ENCODE measurements at places on chromosomes 5 and 9.

DNA sequence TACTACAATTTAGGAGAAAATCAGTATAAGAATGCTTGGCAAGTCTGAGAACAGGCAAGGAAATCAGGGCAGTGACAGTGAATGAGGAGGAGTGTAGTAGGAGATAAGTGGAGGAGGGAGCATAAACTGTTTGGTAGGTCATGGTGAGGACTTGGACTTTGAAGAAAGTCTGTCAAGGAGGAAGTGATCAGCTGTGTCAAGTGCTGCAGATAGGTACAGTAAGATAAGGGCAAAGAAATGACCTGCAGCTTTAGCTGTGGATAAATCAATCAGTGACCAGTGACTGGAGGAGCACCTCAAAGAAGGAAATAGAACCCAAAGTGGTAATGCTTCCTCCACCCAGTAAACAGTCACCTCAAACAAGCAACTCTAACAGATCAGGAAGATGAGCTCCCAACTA lies 106.3 kb downstream of the RAPGEF6 start:
- DNase-seq = no peak

DNA sequence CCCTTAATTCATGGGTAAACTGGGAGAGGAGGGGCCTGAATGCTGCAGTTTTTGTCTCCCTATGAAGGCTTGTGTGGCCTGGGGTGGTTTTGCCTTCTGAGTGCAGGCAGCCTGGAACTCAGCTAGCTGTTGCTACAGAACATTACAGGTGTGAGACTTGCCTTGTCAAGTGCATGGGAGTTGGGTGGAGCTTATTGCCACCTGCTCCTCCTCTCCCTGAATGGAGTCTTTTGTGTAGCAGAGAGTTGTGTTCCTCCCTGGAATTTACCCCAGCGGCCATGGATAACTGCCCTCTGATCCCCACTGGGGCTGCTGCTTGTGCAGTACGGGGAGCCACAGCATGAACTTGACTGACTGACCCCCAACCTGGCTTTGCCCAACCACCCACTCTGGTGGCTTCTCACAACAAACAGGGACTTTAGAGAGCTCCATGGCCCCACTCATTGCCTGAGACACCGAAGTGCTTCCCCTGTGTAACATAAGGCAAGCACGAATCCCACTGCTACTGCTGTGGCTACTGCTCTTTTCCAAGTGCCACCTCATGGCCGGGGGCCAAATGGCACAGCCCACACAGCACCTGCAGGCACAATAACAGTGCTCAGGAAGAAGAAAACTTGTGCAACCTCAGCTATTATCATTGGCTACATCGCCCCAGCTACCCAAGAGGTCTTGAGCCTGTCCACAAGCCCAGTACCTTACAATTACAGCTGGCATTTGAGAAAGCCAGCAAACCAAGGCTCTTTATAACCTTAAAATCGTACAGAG lies 942.9 kb downstream of the CDH18 start:
- DNase-seq = no peak

DNA sequence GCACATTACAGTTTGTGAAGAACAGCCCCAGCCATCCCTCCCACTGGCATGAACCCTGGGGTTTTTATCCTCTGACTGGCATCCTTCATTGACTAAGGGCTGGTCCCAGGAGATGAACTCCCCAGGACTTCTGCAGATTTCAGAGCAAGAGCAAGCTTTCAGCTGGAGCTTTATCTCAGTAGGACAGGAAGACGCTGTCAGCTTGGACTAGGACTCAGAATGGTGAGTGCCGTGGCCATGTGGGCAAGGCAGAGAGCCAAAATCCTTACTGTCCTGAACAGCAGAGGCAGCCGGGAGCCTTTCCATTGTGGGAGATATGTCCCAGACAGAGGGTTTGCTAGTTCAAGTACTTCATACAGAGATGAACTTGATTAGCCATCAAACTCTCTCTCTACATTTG lies 3.2 kb upstream of the ACOT12 start:
- DNase-seq = no peak

GRCh38 chr9:19938990-19939733 lies 150.3 kb upstream of the SLC24A2 start:
- DNase-seq = no peak

DNA sequence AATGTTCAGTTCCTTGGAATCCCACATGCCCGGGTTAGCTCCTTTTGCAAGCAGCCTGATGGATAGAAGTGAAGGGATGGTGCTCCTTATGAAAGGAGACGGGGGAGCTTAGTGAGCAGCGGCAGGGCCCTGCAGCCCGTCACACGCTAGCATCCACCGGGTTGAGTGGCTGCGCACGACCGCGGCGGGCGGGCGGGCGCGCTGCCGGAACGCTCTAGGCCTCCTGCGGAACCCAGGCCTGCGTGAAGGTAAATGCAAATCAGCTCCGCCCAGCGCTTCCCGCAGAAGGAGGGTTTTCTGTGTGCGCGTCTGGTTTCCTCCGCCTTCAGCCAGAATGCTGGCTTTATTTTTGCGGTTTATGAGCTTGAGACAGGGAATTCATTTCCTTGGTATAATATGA lies 19.8 kb downstream of the IL12B start:
- peak; percentile 45 for DNase-seq

DNA sequence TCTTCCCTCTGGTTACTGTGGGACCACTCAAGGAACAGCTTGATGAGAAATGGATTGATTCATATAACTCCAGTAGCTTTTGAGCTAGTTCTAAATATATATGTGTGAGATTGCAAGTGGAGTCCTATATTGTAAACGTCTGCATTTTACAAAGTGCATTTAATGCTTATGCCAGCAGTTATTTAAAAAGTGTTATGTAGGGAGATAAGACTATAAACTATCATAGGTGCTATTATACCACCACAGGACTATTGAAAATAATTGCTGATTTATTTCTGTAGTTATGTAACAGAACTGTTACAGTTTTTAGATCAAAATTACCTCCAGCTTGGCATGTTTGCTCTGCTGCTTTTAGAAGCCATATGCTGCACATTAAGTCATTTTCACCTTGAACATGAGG lies 36.2 kb downstream of the PTCD2 start:
- no peak for DNase-seq

DNA sequence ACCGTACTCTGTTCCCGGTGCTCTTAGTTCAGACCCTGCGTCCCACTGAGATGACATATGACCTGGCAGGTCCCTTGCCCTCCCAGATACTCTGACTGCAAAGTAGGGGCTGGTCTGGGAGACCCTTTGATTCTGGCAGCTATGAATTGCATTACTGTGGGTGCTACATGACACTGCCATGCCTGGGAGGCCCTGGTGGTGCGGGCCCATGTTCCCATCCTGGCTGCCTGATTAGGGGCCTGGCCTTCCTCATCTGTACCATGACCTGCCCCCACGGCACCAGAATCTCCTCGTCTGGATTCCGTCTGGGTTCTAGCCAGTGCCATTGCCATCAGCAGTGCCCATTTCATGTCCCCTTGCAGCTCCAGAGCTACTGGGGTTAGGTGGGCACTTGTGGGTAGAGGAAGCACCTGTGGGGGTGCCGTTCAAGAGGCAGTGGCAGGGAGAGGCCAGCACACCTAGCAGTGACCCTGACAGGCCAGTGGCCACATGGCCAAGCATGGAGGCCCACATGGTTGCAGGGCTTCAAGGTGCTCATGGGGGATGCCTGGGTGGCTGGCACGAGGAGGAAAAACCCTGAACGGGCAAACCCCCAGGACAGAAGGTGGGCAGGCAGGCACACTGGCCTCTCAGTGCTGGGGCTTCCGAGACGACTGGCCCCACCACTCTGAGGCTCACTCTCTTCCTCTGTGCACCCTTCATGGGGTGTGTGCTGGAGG lies 69.7 kb downstream of the PHF2 start:
- no peak for DNase-seq

GRCh38 chr9:133991214-133991921 lies 756 bp downstream of the VAV2 start:
- no peak for DNase-seq

DNA sequence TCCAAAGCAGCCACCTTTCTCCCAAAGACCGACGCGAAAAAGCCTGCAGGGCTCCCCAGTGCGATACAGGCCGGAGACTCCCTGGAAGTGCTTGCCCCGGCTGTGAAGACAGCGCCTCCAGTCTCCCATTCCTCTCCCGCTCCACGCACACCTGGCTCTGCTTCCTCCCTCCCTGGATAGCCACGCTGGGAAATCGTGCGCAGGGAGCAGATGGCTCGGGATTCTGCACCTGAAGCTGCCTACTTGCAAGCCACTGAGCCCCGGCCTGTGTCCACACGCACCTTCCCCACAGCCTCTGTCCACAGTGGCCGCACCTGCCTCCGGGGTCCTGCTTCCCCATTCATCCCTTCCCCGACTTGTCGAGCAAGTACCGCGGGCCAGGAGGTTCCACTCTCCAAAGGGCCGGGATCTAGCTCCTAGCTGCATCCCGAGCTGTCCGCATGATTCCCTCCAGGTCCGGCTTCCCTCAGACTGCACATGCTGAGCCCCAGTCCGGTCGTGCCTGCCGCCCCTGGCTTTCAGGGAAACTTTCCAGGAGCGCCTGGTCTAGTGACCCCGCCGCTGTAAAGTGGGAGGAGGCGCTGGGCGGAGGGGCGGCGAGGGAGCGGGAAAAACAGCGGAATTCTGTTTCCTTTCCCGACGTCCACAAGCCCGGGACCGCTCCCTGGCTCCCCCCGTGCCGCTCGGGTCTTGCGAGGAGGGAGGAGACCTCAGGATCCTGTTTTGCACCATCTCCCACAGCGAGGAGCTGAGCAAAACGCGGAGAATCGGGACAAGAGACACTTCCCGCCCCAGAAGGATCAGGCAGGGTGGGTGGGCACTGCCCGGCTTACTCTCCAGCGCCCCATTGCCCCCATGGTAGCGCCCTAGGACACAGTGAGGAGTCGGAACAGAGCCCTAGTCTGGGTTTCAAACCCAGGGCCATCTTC lies 2.0 kb downstream of the SEMA6A start:
- no peak for DNase-seq

DNA sequence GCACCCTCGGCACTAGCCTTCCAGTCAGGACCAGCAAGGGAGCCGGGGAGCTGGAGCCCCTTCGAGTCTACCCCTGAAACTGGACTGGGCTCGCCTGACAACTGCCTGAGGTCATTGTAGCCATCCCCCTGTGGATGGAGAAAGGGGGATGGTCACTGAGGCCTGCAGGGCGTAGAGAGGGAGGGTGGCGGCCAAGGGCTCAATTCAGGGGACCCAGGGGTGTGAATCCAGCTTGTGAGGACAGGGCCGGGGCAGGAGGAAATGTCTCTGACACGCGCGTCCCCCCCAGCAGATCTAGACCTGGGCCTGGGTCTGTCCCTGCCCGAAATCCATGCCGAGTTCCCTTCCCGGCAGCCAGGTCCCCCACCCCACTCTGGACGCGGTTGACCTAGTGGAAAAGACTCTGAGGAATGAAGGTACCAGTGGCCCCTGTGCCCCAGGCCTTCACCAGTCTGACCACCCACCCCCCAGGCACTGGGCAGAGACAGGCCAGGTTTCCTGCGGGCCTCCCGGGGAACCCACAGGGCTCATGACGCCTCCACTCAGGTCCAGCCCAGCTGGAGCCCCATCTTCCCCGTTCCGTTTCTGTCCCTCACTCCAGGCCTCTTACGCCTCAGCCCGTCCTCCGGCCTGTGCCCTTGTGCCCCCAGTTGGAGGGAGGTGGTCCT lies 805 bp downstream of the SLC34A3 start:
- no peak for DNase-seq

GRCh38 chr5:58241389-58241788 lies 218.5 kb downstream of the PLK2 start:
- DNase-seq = no peak

GRCh38 chr5:140165101-140165922 lies 9.7 kb upstream of the CYSTM1 start:
- DNase-seq = no peak

GRCh38 chr5:177358370-177358819 lies 671 bp downstream of the RGS14 start:
- no peak for DNase-seq

DNA sequence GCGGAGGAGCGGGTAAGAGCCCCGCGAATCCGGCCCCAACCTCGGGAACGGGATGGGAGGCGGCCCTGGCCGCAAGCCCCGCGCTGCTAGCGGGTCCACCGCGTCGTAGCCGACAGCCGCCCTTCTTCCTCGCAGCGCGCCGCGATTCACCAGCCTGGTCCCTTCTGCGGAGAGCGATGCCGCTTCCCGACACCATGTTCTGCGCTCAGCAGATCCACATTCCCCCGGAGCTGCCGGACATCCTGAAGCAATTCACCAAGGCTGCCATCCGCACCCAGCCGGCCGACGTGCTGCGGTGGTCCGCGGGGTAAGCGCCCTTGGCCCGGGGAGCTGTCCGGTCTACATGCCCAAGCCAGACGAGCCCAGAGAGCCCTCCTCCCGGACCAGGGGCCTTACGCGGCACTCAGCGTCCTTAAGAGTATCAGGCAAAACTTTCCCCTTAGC lies 335 bp downstream of the ROPN1L start:
- DNase-seq = no peak

- DNase-seq = no peak
These were observed 43.6 kb downstream of the ROPN1L start for GRCh38 chr5:10485142-10485795.
